ENCODE measurements at places on chromosomes 7 and 10. TPM values are rescaled to one million over a fixed set of nuclear protein-coding genes. Genes with fewer than 3 reads are reported as not detected.
A peak's percentile ranks its signal among the peaks of the same experiment; 100 is the strongest.

OR13A1 gene
- not detected for total RNA-seq

DNA sequence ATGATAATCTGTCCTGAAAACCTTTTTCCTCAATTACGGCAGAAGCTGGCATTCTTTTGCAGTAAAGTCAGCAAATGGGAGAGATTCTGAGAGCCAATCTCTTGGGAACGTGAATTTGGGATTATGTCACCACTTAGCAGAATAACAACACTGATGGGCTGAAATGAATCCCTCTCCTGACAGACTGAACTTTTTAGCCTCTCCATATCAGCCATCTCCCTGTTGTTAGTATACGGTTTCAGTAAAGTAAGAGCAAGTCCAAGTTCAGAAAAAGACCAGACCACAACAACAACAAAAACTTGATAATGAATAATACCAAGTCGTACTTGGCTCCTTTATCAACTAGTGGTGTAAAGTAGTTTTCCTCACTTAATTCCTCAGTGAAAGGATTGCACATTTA is 1048.8 kb downstream of the GATA3 start:
- DNase-seq = no peak

- DNase-seq = no peak
These were observed 31.8 kb downstream of the GHRHR start for GRCh38 chr7:30995536-30995935.

DNA sequence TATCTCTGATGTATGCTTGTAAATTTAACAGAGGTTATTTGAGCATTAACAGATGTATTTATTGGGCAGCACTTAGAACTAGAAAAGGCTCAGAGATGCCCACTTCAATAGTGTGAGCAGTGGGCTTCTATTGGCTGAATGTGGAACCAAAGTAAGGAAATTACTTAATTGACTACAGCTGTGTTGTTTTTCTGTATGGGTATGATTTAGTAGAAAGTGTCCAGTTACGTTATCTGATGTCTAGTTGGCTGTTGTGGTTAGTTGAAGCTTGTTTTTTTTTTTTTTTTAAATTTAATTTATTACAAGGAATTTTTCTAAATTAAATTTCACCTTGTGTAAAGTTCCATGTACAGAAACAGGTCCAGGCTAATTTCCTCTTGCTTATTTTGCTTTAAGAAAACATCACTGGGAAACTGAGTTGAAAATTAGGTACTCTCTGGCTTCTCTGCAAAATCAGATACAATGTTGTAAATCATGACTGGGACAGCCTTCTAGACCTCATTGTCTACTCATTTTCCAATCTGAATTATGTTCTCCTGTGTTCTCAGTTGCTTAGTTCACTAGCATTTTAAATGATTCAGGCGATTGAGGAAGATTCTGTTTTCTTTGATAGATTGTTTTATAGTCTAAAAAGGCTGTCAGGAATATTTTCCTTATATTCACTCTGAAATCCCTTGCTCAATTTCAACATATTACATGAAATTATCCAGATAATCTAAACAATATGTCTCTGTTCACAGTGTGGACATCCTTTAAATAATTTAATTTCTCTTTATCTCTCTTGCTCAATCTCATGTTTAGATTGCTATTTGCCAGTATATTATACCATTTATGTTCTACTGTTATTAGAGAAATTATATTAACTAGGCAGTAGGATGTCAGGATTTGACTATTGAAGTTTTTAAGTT is 53.0 kb downstream of the PHF14 start:
- no peak for DNase-seq

- DNase-seq = no peak
These were observed 9.7 kb downstream of the FOXL3 start for GRCh38 chr7:299628-300027.

SEMA3C gene
- total RNA-seq = 349 TPM

FAM13C gene
- not detected for total RNA-seq

- DNase-seq = no peak
These were observed 50.6 kb upstream of the LRRC18 start for GRCh38 chr10:48990226-48990625.

CHST15 gene
- total RNA-seq = 38.3 TPM

- no peak for DNase-seq
These were observed 65.6 kb downstream of the ZEB1 start for GRCh38 chr10:31384589-31384949.

GRCh38 chr10:31709028-31709427 is 219.6 kb downstream of the ARHGAP12 start:
- no peak for DNase-seq

DNA sequence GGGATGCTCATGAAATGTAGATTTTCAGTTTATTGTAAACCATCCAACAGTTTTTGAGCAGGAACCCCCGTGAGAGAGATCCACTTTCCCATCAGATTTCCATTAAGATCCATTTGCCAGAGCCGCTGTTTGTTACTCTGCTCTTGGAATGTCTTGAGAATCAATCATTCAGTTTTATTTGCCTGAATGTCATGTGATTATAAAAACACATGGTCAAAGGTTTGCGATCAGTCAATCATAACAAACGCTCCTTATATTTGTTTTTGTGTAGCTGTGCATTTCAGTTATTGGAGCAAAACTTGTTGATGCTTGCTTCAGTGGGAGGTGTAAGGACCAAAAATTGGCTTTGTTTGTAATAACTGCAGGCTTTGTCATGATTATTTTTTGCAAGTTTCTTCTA is 155.8 kb upstream of the RHOBTB1 start:
- no peak for DNase-seq

DNA sequence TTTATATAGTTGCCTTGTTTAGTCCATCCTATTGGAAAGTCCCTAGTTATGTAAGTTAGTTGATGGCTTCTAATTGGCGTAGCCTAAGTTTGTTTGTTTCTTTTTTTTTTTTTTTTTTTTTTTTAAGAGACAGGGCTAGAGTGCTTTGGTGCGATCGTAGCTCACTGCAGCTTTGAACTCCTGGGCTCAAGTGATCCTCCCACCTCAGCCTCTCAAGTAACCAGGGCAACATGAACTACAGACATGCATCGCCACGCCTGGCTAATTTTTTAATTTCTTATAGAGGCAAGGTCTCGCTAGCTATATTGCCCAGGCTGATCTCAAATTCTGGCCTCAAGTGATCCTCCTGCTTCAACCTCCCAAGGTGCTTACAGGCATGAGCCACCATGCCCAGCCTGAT is 7.1 kb downstream of the CSGALNACT2 start:
- DNase-seq = no peak

GRCh38 chr7:108455998-108456677 is at the start of gene NRCAM:
TSS of gene NRCAM (minus strand) at chr7:108456436. CDS start at chr7:108240064, 216,372 bp downstream.
- peak; percentile 56 for DNase-seq

GRCh38 chr10:121595351-121595805 is 2.9 kb downstream of the FGFR2 start:
- peak; percentile 64 for DNase-seq

DNA sequence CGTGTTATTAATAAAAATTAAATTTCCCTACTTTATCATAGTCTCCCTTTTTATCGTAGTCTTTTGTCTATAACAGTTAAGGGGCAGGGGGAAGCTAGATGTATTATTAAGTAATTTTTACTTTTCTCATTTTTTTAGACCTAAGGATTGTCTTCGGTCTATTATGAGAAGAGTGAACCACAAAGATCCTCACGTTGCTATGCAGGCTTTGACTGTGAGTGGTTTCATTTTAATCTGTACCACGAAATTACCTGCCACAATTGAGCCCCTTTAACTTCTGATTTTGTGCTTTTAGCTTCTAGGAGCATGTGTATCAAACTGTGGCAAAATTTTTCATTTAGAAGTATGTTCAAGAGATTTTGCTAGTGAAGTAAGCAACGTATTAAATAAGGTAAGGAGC is 40.6 kb downstream of the STAM start:
- no peak for DNase-seq

GRCh38 chr7:66118603-66119002 is 4.0 kb downstream of the CRCP start:
- no peak for DNase-seq

GRCh38 chr7:76217942-76218566 is 16.4 kb downstream of the SRRM3 start:
- no peak for DNase-seq

ZNF804B gene
- total RNA-seq = not detected

CYP2C19 gene
- not detected for total RNA-seq

DNA sequence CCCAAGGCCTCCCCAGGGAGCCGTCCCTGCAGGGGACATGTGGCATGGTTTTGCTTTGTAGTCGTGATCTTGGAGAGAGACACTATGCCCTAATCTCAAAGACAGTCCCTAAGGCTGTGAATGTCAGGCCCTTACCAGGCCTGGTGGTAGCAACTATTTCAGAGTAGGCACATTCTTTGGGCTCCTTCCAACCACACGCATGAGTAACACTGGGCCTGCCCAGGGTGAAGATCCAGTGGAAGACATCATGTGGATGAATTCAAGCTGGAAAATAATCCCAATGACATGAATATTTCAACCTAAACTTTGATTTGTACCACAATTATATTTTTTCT is 39.5 kb upstream of the INSIG1 start:
- peak; percentile 84 for DNase-seq

DNA sequence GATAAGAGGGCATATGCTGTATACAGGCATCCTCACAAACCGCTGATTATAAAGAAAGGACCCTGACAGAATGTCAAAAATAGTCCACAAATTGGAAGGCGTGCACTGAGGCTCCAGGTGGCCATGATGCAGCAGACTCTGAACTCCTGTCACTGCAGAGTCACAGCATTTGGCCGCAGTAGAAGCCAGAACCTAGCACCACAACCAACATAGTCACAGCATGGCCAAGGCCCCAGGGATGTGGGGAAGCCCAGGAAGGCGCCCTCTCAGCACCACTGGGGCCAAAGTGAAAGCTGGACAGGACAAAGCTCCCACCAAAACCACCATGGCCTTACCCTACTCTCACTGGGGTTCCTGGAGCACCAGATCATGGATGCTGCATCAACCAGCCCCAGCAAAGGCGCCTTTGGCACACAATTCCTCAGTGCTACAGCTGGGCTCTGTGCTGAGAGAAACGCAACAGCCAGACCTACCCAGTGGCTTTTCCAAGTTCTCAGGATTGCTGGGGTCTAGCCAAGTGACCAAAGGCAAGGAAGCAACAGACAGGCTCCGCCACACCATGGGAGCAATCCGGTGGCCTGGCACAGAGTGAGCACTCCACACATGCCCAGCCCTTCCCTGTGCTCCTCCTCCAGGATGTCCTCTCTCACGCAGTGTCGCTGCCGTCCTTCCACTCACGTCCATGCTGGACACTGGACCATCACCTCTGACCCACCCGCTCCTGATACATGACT is 60.2 kb downstream of the STK17A start:
- DNase-seq = no peak

DNA sequence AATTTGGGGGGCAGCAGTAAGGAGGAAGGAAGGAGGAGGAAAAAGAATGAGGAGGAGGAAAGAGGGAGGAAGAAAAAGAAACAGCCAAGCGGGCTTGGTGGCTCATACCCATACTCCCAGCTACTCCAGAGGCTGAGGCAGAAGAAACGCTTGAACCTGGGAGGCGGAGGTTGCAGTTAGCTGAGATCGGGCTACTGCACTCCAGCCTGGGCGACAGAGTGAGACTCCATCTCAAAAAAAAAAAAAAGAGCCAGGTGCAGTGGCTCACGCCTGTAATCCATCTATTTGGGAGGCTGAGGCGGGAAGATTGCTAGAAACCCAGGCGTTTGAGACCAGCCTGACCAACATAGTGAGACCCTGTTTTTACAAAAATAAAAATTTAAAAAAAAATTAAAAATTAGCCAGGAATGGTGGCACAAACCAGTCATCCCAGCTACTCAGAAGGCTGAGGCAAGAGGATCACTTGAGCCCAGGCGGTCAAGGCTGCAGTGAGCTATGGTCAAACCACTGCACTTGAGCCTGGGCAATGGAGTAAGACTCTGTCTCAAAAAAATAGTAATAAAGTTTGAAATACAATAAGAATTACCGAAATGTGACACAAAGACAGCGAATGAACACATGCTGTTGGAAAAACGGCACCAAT is 14.1 kb upstream of the CRCP start:
- DNase-seq = no peak

COL1A2 gene
- 237 TPM for total RNA-seq

GRCh38 chr10:73893426-73893825 is 17.5 kb upstream of the PLAU start:
- DNase-seq = no peak

FOXP2 gene
- total RNA-seq = 1.9 TPM

GBX1 gene
- not detected for total RNA-seq

C7orf33 gene
- total RNA-seq = not detected

DNA sequence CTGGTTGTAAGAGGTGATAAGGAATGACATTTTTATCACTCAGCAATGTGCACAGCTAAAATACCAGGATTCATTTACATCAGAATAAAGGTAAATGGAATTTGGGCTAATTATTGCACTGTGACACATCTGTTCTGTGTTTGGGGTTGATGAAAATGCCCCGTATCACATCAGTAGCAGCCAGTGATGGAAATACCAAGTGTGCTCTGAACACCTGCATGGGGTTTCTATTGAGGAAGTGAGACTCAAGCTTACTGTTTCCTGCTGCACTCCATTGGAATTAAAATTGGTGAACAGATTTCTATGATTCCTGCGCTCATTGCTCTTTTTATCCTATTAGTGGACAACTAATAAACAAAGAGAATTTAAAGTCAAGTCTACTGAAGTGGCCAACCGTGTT is 296.9 kb downstream of the NRG3 start:
- DNase-seq = no peak

HOXA3 gene
- 4.2 TPM for total RNA-seq

DNA sequence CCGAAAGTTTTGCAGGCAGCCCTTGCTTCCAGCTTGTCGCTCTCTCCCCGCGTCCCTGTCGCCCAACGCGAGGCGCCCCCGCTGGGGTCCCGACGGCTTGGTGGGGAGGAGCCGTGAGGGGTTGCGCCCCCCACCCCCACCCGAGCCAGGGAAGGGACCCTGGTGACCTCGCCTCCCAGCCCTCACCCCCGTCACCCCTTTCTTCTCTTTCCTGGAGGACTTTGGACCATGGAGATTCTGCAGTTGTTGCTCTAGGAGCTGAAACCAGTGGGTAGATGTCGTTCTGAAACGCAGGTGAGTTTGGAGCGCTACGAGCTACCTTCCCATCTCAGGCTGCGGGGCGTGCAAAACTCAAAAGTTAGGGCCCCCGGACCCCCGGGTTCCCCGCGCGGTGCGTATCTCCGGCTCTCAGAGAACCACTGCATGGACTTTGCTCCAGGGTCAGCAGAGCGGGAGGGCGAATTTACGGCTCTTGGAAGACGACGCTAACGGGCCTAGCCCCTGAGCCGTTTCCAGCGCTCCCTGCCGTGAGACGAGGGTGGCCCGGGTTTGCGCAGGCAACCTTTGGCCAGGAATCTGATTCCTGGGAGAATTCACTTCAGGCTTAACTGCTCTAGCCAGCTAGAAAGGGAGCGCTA is 684 bp upstream of the ATXN7L1 start:
- DNase-seq = peak; percentile 28

GRCh38 chr7:74479961-74480829 is 26.5 kb downstream of the GTF2IRD1 start:
- peak; percentile 69 for DNase-seq

DNA sequence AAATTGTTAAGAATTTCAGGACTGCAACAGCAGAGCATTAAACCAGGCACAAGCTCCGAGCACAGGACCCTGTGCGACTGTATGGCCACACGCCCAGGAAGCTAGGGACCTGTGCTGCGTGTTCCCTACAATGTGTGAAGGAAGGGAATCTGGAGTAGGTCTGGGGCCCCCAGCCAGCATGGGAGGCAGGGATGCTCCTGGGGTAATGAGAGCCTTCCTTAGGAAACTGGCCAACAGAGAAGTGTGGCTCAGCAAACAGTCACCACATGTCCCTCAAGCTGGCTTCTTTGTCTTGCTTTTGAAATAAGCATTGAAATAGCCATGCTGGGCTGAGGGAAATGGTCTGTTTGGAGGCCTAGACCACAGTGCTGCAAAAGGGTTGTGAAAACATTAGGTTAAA is 8.2 kb downstream of the BLNK start:
- DNase-seq = no peak

All from renal cortical epithelial cell (primary cell).